Amniotic stem cell (primary cell): ENCODE measurements at places on chromosomes 3 and 15.

- no peak for DNase-seq
Measured at GRCh38 chr3:120762615-120763014, 20.1 kb downstream of the GTF2E1 start.

DNA sequence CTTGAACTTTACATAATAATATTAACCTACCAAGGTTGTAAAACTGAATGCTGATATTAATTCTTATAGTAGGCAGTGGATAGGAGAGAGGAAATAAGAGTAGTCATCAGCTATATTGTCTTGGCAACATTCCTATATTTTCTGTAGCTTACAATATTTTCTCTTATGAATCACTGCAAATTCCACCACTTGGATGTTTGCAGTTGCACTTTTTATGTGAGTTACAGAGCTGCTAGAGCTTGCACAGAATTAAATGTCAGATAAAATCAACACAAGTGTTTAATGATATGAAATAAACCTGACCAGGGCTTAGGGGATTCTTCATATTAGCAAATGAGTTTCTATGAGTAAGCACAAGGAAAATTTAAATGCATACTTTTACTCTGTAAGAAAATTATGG, 1710.1 kb downstream of the SI start:
- DNase-seq, result no peak

- DNase-seq, result no peak
Measured at GRCh38 chr3:18062657-18063025, 320.2 kb upstream of the TBC1D5 start.

DNA sequence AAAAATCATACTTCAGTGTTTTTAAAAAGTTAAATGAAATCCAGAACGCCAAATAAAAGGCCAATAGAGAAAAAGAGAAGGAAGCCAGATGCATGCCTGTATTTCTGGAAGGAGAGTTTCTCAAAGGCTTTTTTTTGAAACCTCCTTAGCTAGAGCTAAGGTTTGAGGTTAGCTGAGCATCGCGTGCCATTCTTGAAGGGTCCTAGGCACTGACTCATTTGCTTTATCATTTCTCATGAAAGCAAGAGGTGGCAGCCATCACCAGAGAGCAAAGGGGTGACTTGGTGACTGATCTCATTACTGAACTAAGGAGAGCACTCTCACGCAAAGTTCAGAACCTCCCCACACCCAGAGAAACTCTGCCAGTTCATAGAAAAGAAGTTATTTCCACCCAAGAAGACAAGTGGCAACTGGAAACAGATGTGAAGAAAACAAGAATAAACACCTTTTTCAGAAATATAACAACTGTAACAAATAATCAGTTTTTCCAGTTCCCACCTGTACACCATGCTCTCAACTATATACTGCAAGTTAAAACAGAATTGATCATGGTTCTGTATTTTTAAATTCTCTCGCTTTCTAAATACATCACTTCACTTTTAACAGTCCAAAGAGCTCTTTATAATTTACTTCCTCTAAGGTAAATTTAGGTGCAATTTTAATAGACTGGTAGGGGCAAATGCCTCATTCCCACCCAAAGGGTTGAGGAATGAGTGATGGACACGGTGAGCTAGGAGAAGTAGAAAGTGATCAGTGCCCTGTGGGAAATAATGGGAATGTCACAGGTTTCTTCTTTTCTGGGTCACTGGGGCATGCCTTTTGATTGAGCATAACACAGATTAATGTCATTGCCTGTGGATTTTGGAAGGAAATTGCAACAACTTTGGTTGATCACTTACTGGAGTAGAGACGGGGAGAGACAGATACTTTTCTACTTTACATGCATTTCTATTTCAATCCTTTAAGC, 24.7 kb downstream of the GPR15 start:
- DNase-seq, result no peak

- no peak for DNase-seq
Measured at GRCh38 chr3:24451461-24452099, 43.1 kb downstream of the THRB start.

GRCh38 chr3:31573036-31573779, 40.5 kb downstream of the STT3B start:
- DNase-seq, result no peak

GRCh38 chr3:122186372-122186771, 2.9 kb downstream of the CASR start:
- DNase-seq, result no peak

DNA sequence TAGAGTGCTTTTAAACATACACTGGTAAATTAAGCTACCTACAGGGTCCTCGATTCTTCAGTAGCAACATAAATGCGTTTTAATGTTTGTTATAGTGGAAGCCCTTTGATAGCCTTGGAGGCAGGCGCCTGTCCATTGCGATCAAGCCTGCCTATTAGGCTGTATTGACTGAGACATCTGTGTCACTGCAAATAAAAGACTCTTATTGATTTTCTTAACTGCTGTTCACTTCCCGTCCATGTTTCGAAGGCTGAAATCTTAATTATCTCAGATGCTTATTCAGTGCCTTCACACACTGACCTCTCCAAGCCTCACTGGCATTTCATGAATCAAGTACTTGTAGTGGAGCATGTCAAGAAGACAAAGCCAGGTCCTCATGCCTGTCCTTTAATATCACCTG, 51.1 kb downstream of the MAP2K5 start:
- DNase-seq, result no peak

- no peak for DNase-seq
Measured at GRCh38 chr15:29125382-29126207, 144.0 kb downstream of the NSMCE3 start.

GRCh38 chr15:25422021-25422420, 16.8 kb downstream of the UBE3A start:
- peak; percentile 4 for DNase-seq

GRCh38 chr3:129016356-129016719, 15.2 kb downstream of the EFCC1 start:
- DNase-seq, result no peak

DNA sequence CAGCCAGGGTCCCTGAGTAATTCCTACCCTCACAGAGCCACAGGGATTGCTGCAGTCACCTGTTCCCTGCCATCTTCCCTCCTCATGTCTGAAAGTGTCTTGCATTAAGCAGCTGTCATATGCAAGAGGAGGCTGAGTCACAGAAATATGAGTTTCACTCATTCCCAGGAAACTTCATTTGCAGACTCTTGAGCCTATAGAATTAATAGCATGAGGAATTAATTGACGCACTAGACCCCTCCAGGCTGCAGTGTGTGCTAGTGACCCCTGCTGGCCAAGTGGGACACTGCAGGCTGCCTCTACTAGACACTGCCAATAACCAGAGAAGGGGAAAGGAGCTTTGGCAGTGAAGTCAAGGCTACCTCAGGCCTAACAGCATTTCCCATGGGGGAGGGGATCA, 50.6 kb upstream of the SLC6A1 start:
- DNase-seq, result no peak

DNA sequence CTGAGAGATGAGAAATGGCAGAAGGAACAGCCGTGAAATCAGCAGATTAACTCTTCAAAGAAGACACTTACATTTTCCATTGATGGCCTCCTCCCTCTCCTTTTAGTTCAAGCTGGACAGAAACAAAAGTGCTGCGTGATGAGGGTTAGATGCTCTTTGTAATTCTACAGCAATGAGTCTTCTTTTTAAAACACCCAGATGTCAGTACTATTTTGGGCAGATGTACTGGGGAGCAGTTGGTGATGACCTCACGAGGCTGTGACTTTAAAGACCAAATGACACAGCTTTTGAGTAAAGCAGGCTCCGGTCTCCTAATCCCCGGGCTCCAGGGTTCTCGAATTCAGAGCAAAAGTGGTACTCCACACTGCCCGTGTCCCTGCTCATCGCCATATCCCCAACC, 198.2 kb downstream of the SLCO3A1 start:
- DNase-seq, result no peak

- DNase-seq, result peak; percentile 70
Measured at GRCh38 chr15:22968366-22968765, 11.8 kb downstream of the CYFIP1 start.

DNA sequence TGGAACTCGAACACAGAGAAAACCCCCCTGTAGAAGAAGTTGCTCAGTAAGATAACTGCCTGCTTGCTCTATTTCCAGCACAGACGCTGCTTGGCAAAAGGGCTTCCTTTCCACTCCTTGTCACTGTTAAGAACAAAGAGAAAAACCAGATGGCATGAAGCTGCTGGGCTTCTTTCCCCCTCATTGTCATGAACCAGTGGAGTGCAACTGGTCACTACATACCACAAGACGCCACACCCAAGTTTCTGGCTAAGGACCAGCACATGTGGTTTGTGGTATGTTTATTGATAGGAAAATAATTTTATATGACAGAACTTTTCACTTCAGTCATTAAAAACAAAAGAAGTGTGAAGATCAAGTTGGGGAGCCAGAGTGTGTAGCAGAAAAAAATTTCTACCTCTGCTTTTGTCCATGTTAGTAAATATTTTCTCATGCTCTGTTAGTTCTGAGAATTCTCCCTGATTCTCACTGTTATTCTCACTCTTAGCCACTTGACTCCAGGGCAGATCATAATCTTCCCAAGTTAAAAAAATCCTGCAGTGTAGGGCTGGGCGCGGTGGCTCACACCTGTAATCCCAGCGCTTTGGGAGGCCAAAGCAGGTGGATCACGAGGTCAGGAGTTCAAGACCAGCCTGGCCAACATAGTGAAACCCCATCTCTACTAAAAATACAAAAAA, 37.9 kb downstream of the CLK3 start:
- peak; percentile 15 for DNase-seq

DNA sequence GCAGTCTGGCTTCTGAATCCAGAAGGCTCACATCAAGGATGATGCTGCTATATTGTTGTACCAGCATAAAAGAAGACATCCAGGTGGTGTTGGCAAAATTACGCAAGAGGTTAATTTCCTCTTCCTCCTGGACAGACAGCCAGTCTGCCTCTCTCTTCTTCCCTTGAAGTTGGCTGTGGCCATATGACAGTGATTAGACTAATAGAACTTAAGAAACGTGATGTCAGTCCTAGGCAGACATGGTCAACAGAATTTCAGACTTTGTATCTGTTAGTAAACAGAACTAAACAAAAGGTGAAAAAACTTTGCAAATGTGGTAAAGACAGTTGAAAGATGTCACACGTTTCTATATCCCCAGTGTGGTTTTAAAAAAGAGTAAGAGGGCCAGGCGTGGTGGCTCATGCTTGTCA, 465.2 kb upstream of the NR2F2 start:
- no peak for DNase-seq

DNA sequence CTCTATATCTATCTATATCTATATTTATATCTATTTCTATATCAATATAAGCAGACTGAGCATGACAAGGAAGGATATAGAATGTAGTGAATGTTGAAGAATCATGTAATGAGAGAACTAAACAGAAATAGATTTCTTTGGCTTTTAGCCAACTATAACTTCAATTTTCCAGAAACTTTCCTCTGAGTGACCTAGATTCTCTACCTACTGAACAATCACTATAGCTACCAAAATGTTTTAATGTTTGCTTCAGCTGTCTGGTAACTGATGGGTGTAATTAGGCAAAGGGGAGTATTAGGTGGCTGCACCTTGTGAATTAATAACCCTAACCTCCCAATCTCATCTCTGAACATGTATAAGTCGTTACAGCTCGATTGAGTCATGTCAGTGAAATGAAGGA, 76.4 kb upstream of the ROBO1 start:
- DNase-seq, result no peak

GRCh38 chr15:93052090-93052879, 36.7 kb downstream of the RGMA start:
- no peak for DNase-seq

- DNase-seq, result no peak
Measured at GRCh38 chr3:196666001-196666867, 26.7 kb downstream of the NRROS start.

DNA sequence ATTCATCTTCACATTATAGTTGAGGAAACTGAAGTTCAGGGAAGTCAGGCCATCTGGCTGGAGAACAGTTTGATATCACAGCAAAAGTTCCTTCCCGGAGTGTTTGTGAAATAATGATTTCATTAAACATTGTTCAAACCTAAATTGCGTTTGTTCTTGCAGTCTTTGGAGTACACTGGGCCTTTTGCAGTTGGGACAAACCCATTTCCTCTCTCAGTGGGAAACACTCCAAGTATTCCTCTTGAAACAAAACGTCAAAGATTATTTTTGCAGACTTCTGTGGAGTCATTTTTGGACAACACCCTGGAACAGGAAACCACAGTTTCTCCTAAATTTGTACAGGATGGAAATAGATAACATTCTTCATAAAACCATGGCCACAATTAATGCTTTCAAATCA, 287.5 kb downstream of the PTPRG start:
- no peak for DNase-seq

DNA sequence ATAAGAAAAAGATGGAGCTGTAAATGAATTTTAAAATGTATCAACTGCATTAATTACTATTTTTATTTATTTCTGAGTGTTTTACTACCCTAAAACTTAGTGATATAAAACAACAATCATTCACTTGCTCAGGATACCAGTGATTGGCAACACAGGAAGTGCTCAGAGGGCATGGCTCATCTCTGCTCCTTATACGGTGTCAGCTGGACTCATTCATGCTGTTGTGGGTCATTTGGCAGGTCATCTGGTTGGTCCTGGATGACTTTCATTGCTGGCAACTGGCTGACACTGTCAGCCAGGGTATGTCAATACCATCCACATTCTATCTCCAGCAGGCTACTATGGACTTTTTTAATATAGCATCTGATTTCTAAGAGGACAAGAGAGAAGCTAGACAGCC, 689.6 kb upstream of the NECTIN3 start:
- DNase-seq, result no peak

GRCh38 chr15:45776772-45777171, 141.9 kb downstream of the SQOR start:
- DNase-seq, result no peak

DNA sequence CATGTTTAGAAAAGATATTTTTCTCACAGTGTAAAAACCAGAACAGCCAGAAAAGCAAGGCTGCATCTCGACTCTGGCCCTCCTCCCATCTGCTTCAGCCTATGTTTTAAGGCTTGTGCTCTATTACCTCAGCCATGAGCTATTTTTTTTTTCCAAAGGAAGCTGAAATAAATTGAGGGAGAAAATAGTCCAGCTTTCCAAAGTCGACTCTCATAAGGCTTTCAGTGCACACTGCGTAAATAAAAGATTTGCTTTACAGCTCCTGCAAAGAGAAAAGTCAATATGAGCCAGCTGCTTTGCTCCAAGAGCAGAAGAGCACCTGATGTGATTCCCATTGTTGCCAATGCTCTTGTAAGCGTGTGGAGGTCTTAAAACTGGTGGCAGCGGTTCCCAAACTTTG, 26.7 kb downstream of the SCG3 start:
- no peak for DNase-seq

GRCh38 chr3:14788644-14789043, 30.1 kb upstream of the FGD5 start:
- no peak for DNase-seq

DNA sequence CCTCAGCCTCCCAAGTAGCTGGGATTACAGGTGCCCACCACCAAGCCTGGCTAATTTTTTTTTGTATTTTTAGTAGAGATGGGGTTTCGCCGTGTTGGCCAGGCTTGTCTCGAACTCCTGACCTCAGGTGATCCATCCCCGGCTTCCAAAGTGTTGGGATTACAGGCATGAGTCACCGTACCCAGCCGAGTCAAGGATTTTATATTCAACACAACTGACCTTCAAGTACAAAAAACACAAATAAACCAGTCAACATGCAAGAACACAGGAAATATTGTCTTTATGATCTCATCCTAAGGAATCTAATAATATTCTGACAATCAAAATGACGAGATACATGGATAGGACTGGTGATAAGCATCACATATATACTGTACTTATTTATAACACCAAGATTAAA, 37.9 kb downstream of the TJP1 start:
- no peak for DNase-seq

- no peak for DNase-seq
Measured at GRCh38 chr3:24519368-24520100, 24.9 kb upstream of the THRB start.

GRCh38 chr3:20071175-20071574, 30.9 kb downstream of the KAT2B start:
- no peak for DNase-seq
